ENCODE measurements at places on chromosomes 2 and 18.

GRCh38 chr18:37553633-37554398, 11.8 kb downstream of the CELF4 start:
- DNase-seq, result no peak

- no peak for DNase-seq
Measured at GRCh38 chr2:134109725-134110124, 144.1 kb upstream of the MGAT5 start.

DNA sequence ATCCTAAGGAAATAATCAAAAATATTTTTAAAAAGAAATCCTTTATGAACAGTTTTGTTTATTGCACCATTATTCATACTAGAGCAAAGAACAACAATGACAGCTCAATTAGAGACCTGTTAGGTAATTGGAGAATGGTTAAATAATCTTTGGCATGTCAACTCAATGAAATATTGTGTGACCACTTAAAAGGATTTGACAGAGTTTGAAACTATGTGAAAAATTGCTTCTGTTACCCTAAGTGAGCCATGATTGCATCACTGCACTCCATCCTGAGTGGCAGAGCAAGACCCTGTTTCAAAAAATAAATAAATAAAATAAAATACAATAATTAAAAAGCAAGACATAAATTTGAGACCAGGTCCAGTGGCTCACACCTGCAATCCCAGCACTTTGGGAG, 66.1 kb upstream of the ATP8B1 start:
- DNase-seq, result no peak

DNA sequence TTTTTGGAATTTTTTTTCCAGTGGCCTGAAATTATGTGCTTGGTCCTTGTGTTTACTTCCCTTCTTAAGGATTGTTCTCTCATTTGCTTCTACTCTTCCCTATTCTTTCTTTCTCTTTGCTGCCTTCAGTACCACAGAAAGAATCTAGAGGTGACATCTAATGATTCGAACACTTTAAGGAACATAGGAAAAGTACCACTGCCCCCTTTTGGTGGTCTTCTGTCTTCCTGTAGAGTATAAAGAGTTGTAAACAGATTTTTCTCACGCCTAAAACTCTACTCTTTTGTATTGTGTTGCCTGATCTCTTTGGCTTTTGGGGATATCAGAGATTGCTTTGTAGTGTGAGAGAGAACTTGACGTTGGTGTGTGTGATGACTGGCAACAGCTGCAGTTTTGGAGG, 7.0 kb upstream of the SCTR start:
- DNase-seq, result no peak

DNA sequence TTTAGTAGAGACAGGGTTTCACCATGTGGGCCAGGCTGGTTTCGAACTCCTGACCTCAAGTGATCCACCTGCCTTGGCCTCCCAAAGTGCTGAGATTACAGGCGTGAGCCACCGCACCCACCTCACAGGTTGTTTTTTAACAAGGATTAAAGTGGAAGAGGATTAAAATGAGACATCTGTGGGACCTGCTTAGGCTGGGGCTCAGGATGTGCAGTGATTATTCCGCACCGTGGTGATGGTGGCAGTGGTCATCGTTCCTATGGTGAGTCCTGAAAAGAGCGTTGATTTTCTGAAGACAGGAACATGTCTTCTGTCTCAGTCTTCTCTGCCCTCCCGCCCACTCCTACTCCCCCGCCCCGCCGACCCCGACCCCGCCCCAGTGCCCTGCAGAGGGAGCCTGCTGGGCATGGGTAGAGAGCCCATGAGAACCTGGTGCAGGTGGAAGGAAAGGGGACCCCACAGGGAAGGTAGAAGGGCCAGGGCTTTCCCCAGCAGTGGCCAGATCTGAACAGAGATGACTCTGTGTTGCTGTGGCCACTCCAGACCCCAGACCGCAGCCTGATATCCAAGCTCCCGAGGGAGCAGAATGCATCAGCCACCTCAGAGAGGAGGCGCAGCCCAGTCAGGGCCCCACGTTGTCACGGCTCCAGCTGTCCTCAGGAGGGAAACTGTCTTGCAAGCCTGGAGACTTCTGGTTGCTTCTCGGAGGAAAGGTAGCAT, 34.5 kb upstream of the FOSL2 start:
- no peak for DNase-seq

- DNase-seq, result no peak
Measured at GRCh38 chr18:48324651-48325050, 84.5 kb downstream of the ZBTB7C start.

DNA sequence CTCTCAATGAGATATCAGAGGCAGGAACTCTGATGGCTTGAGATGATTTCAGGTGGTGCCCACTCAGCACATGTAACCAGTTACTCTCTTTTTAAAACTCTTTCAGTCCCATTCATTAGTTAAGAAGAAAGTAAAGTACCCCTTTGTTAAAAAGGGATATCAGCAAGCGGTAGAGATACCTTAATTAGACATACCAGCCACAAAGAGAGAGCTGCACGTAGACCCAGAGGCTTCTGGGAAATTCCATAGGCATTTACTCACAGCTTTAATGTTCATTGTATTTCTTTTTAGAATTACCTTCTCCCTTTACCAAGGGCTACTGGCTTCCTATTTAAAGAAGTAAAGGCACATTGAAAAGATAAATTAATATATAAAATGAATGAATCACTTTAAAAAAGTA, 63.3 kb downstream of the LYPD6B start:
- DNase-seq, result no peak

- DNase-seq, result no peak
Measured at GRCh38 chr2:145538661-145539350, 1018.9 kb upstream of the ZEB2 start.

DNA sequence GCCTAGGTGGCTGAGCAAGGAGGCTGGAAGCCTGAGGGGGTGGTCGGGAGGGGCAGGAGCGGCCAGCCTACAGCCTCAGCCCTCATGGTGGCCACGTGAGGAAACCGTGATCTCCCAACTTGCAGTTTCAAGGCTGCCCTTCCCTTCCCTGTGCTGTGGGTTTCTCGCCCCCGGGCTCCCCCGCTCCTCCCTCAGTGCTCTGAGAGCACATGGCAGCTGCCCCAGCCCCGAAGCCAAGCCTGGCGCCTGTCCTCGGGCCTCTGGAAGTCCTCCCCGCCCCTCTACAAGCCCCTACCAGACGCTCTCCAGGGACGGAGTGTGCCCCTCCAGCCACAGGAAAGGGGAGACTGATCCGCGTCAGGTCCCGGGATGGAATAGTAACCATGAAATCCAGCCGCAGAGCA, 586 bp upstream of the ANKRD23 start:
- DNase-seq, result no peak

DNA sequence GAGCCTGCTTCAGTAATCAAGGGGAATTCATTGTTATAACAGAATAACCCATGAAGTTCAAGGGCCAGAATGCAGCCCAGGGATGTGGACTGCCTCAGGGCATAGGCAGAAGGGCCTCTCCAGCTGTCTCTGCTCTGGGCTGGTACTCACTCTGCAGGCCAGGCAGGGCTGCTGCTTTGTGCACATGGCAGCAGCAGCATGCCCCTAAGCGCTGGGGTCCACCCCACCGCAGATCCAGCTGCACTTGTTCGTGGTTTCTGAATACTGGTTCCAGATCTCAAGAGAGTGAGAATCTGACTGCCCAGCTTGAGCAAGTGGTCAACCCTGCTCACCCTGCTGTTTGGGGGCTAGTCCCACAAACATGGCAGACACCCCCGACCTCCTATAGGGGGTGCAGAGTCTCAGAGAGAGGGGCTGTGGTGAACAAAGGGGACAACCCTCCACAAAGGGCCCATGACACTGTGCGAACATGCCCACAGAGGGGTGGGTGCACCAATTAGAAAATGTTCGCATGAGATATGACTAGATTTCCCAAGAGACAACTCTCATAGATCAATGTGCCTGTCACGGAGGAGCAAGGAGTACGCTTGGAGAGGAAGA, 87.3 kb downstream of the ACTR3 start:
- no peak for DNase-seq

DNA sequence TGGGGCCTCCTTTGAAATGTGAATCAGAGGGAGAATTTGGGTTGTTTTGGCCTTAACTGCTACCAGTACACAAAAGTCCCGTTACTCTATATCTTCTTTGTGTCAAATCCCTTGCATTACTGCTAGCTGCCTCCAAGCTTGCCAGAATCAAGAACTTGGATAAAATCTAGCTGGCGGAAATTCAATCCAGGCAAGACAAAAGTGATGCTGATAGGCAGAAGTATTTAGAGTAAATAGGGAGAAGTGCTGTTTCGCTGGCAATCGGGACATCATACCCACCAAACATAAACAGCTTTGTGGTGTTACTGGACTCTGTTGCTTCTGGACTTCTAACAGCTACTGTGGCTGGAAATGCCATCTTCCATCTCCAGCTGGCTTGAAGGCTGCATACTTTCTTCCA, 2.5 kb downstream of the IFIH1 start:
- DNase-seq, result no peak

DNA sequence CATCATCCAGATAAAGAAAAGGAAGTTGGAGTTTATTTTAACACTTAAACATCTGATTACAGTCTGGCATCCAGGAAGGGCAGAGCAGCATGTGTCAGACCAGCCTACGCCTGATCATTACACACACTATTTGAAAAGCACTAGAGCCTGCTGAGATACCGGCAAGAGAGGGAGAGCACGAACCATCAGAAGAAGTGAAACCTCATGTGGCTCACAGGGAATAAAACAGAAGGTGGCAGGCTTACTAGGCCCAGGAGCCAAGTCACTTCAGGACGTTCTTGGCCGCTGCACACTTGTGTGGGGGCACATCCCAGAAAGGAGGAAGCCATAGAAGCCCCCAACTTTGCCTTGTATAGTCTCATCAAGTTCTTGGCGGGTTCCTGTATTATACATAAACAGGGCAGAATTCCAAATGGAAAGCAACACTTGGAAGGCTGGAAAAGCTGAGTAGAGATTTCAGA, 105.5 kb downstream of the UGGT1 start:
- DNase-seq, result no peak

DNA sequence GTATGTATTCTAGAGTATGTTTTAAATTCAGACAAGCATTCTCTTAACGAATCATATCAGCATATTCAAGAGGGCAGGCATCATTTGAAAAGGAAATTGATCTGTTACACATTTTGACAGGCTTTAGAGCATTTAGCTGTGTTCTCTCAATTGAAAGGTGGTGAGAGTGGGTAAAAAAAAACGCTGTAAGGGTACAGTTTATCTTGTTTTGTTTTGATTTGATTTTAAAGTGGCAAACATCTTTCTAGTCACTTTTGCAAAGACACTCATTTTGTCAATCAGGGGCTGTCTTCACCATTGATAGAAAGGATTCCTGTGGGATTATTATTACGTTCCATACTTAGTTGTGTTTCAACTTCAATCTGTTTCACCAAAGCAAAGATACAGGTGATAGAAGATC, 2.2 kb downstream of the CDH19 start:
- no peak for DNase-seq

- DNase-seq, result no peak
Measured at GRCh38 chr2:1481406-1482252, 68.4 kb downstream of the TPO start.

- DNase-seq, result no peak
Measured at GRCh38 chr2:28325567-28326468, 66.8 kb upstream of the FOSL2 start.

DNA sequence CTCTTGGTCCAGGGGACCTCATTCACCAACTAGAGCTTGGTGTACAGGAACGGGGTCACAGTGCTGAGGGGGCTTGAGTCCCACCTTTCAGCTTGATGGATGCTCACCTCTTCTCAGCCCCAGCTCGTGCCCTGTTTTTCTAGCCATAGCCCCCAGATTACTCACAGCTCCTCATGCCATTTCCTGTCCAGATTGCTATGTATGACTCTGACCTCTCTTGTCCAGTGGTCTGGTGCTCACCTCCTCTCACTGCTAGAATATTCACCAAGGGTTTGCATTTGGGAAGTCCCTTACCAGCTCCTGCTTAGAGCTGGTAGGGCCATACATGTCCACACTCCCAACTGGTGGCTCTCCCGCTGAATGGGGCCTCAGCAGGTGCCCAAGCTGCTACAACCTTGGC, 5.9 kb downstream of the LBX2 start:
- no peak for DNase-seq

Data from sciatic nerve (tissue), 2 donors.